ENCODE measurements at places on chromosomes 5 and 9.

DNA sequence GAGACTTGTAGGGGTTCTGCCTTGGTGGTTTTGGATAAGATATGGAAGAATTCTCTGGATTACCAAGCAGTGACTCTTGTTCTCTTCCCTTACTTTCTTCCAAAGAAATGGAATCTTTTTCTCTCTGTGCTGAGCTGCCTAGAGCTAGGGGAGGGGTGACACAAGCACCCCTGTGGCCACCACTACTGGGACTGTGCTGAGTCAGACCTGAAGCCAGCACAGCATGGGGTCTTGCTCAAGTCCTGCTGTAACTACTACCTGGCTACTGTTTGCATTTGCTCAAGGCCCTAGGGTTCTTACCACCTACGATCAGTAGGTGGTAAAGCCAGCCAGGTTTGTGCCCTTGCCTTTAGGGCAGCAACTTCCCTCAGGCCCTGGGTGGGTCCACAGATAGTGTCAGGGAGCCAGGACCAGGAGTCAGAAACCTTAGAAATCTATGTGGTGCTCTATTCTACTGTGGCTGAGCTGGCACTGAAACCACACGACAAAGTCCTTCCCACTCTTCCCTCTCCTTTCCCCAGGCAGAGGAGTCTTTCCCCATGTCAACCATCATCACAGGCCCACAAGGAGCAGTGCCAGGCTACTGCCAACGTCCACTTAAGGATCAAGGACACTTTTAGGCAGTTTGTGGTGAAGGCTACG lies 53.8 kb downstream of the SREK1 start:
- DNase-seq = no peak

GRCh38 chr5:135850231-135850630 lies 15.8 kb downstream of the SLC25A48 start:
- DNase-seq = no peak

DNA sequence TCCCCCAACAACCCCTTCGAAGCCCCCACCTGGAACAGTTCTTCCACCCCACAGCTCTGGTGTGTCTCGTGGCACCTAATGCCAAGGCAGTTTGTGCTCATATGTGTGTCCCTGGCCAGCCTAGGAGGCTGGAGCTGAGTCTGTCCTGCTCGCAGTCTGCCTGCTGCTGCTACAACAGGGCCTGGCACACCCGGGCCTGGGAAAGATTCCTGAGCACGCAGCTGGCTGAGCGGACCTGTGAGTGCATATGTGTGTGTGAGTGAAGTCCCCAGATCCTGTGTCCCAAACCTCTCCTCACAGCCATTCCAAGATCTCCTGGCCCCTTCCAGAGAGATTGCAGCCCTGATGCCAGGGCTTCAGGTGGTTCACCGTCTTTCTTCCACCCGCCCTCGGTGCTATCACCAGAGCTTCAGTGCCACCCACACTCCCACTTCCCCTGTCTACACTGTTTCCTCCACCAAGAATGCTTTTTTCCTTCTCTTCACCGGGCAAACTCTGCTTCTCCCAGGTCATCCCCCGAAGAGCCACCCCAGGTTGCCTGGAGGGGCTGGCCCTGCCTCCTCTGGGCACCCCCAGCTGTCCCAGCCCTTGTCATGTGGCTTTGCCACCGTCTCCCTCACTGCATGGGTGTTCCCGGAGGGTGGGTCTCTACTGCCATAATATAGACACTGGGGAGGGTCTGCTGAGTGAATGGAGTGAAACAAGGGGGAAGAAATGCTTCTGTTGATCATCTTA lies 28.4 kb downstream of the LMX1B start:
- no peak for DNase-seq

DNA sequence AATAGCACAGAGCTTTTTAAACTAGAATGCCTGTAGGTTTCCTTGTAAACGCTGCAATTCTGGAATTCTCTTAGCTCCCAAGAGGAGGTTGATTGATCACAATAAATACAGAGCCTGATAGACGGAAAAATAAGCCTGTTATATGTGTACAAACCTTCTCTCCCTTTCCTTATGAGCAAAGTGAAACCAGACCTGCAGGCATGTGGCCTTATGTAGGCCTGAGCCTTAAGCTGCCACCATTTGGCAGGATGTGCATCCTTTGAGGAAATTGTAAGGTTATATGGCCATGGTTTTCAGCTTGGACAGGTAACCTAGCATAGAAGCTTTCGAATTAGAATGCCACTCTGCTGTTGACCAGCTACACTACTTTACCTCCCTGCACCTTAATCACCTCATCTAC lies 49.1 kb downstream of the PRKACG start:
- no peak for DNase-seq

- DNase-seq = no peak
Observed at GRCh38 chr5:38642189-38642911, 85.9 kb upstream of the LIFR start.

DNA sequence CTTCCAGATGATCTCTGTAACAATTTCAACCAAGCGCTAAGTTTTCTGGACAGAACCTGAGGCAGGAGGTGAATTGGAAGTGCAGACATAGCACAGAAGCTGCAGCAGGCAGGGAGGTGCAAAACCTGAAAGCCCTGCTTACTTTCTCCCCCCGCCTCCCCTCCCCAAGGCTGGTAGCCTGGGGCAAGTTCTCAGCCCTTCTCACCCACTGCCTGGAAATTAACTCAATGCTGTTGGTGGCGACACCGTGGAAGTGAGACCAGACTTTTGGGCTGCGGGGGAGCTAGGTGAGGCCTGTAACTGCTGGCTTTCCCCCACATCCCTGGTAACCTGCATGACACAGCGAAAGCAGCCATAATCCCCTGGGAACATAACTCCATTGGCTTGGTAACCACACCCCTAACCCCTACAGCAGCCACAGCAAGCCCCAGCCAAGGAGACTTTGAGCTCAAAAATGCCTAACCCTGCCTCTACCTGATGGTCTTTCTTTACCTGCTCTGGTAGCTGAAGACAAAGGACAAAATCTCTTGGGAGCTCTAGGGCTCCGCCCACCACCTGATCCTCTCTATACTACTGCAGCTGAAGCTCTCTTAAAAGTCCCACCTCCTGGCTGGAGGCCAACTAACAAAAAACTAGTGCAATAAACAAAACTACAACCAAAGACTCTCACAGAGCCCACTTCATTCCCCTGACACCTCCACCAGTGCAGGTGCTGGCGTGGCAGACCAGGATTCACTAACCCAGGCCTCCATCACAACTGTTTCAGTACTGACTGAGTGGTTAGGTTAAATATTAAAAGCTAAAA lies 11.9 kb upstream of the OR13C8 start:
- DNase-seq = no peak

GRCh38 chr9:33161011-33161588 lies 6.0 kb downstream of the B4GALT1 start:
- DNase-seq = no peak

Measured in stimulated activated CD4-positive, alpha-beta T cell treated with anti-CD3 and anti-CD28 coated beads, Interleukin-12 subunit alpha, Interleukin-12 subunit beta, amount 100 ng/mL, for 48 hours (primary cell).